DMS79 treated with DMSO at 0.1 percent for 48 hours (cell line): ENCODE measurements at places on chromosomes 16 and 17.

DNA sequence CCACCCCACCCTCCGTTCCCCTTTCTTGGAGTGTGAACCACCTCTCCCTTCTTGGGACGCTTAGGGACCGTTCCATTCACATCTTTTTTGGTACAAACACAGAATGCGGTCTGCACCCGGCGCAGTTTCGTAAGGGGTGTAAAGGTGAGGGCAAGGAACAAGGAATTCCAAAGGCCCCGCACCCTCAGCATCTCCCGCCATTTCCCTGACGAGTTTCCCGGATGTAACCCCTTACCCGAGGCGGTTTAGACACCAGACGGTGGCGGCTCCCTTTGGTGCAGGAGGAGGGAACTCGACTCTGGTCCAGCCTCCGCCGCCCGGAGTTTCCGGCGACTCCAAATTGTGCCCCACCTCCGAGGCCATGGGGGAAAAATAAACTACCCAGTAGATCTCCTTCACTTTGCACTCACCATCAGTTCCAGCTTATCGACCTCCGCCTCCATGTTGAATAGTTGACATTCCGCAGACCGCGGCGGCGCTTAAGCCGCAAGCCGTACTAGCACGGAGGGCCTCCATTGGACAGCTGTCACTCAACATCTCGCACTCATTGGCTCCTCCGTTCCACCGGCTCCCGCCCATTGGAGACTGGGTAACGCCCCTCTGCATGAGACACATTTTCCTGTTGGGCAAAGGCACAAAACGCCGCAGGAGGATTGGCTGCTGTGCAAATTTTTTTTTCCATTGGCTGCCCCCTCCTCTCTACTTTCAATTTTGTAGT, at the start of gene SKA2:
TSS of gene SKA2 (minus strand) at position 466 of the 718 bp plus-strand sequence. CDS start at position 443, 23 bp downstream.
- DNase-seq = peak; percentile 99

- DNase-seq = no peak
These were observed 41.5 kb downstream of the CD300LF start for GRCh38 chr17:74671031-74671771.

DNA sequence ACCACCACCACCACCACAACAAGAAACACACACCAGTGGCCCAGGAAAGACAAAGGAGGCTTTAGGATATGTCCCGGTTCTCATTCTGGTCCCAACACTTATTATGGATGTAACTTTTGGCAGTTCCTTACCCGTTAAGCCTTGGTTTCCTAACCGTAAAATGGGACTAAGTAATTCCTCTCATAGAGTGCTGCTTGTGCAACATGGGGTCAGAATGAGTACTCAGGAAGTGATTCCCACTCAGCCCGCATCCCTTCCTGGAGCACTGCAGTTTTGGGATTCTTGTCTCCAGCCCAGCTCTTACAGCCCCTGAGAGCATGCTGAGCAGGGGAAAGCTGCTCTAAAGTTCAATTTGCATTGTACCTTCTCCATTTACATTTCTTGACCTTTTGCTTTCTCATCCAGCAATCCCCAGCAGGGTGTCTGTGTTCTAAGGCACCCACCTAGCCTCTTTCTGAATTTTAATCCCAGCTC, 262.6 kb downstream of the PRKCA start:
- no peak for DNase-seq

- DNase-seq = no peak
These were observed 1.1 kb upstream of the XYLT1 start for GRCh38 chr16:17471719-17472461.

DNA sequence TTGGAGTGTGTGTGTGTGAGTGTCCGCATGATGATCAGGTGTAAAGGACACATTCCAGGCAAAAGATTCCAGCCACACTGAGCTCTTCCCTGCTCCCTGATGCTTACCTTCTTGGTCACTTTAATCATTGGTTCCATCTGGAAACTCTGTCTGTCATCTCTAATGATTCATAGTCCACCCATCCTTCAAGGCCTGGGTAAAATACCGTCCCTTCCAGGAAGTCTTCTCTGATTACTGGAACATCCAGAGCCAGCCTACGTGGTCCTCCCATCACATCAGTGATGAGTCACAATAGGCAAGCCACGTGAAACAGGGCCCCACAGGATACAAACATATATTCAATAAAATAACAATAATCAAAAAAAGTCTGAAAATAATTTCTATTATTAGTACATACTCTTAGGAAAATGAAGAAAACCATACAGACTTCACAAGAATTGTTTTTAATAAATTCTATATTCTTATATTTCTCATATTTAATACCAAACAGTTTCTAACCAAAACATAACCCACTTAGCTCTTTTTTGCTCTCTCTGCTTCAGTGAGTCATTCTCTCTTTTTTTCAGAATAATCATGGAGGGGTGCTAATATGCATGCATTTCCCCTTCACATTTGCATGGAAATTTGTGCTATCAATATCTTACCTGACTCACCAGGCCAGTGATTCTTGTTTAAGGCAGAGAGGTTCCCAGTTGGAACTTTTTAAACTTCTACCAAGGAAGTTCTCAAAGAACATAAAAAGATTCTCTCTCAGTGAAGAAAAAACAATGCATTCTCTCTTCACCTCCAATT, 263.2 kb downstream of the TOX3 start:
- no peak for DNase-seq

DNA sequence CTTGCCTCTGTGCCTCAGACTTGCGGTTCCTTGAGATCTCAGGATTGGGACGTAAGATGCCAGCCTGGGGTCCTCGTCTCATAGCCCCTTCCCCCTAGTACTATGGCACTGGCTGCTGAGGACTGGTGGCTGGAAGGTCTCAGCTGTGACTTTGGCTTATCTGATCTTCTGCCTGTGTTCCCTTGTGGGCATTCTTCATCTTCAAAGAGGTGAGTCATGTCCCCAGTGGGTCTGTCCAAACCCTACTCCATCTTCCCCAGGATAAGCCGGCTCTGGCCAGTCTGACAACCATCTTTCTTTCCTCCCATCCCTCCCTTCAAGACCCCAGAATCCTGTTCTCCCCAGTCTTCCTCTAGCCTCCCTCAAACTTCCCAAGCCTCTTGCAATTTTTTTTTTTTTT, 3.6 kb downstream of the CD19 start:
- DNase-seq = no peak
